ENCODE measurements at places on chromosomes 16 and 17. TPM values are rescaled to one million over a fixed set of nuclear protein-coding genes. Genes with fewer than 3 reads are reported as not detected.

The COQ9 gene
- total RNA-seq, result 16.9 TPM

The ZP2 gene
- total RNA-seq, result not detected

The SDR42E2 gene
- total RNA-seq, result 0.93 TPM

The CNTD1 gene
- not detected for total RNA-seq

The PSMC3IP gene
- total RNA-seq, result 5.0 TPM

The CTRB2 gene
- not detected for total RNA-seq

The TMEM238L gene
- not detected for total RNA-seq

The CMTM1 gene
- 4.4 TPM for total RNA-seq

The OR3A3 gene
- not detected for total RNA-seq

The GLTPD2 gene
- not detected for total RNA-seq
